Hematopoietic multipotent progenitor cell treated with erythropoietin and hydrocortisone succinate and interleukin-3 and kit ligand, for 8 days (in vitro differentiated cells): ENCODE measurements at places on chromosomes 6 and 20.

DNA sequence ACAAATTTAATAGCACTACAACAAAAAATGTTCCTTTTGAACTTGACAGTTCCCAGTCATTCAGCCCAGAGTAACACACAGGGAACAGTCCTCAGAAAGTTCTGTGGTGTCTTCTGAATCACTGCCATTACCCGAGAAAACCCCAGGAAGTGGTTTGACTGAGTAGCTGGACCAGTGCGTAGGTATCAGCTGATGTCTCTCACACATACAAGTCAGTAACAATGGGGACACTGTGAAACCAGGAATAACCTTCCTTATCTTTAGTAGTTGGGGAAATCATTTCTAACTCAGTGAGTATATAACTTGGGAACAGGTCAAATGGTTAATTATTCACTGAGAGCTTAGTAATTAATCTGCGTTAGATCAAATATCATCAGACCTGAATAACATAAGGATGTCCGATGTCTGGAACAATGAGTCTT lies 73.1 kb downstream of the HIVEP2 start:
- no peak for DNase-seq

DNA sequence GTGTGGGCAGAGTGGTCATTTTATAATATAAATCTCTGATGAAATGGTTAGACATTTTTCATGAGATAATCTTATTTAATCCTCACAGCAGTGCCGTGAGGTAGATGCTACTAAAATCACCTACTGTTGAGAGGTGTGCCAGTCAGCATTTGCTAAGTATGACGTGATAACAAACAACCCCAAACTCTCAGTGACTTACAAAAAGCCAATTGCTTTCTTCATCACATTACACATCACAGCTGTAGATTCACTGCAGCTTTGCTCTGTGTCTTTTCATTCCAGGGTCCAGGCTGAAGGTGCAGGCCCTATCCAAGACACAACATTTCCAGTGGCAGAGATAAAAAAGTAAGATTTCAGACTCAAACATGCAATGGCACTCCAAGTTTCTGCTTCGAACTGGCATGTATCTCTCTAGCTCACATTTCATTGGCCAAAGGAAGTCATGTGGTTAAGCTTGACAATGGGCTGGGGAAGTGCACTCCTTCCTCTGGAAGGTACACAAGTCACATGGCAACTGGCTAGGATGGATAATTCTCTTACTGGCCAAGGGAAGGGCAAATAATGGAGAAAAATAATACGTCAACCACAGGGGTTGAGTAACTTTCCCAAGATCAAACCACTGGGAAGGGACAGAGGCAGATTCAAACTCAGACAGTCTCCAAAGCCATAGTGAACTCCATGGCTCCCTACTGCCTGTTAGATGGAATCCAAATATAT lies 69.5 kb upstream of the EPB41L1 start:
- no peak for DNase-seq

DNA sequence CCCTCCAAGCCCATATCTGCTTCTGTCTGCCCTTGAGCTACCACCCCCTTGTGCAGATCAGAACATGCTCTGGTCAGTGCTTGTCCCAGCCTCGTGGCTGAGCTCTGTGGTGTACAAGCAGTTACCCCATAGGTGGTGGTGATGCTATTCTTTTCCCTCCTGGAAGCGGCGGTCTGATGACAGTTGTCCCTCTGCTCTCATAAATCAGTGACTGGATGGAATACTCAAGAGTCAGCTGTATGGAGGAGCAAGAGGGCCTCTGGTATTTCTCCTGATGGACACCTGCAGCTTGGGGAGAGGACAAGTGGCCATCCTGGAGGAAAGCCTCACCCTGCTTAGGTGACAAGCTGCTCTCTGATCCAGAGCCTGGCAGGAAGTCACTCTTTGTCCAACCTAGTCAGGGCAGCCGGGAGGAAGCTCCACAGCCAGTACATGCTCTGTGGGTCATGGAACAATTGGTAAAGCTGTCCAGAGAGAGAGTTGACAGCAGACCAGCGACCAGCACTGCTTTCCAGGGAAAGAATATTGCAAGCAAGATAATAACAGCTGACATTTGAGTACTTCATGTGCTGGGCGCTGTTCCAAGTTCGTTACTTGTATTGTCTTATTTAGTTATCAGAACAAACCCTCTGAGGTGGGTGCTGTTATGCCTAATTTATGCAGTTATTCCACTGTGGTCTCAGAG lies 47.1 kb downstream of the SCAND1 start:
- peak; percentile 97 for DNase-seq

- no peak for DNase-seq
Observed at GRCh38 chr6:5471637-5472398, 210.5 kb downstream of the FARS2 start.

- DNase-seq, result no peak
Observed at GRCh38 chr6:38033442-38033982, 214.0 kb downstream of the ZFAND3 start.

GRCh38 chr6:112254921-112255320 lies 554 bp upstream of the LAMA4 start:
- no peak for DNase-seq

GRCh38 chr20:52405417-52405816 lies 213.8 kb upstream of the ZFP64 start:
- DNase-seq, result no peak

DNA sequence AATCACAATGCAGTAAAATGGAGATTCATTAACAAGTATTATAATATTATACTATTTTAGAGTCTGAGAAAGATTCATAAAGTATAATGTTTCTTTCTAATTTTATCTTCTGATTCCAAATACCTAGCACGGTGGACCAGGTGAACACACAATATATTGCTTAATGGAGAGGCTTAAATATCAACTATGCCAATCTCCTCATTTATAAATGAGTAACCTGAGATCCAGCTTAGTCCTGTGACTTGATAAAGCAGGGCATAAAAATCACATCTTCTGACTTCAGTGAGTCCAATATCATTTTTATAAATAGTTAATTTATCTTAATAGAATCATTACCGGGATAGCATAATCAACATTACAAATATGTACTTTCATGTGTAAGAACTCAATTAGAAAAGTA lies 144.4 kb upstream of the GJE1 start:
- no peak for DNase-seq

- peak; percentile 23 for DNase-seq
Observed at GRCh38 chr6:52352239-52353018, 9.5 kb upstream of the PAQR8 start.

DNA sequence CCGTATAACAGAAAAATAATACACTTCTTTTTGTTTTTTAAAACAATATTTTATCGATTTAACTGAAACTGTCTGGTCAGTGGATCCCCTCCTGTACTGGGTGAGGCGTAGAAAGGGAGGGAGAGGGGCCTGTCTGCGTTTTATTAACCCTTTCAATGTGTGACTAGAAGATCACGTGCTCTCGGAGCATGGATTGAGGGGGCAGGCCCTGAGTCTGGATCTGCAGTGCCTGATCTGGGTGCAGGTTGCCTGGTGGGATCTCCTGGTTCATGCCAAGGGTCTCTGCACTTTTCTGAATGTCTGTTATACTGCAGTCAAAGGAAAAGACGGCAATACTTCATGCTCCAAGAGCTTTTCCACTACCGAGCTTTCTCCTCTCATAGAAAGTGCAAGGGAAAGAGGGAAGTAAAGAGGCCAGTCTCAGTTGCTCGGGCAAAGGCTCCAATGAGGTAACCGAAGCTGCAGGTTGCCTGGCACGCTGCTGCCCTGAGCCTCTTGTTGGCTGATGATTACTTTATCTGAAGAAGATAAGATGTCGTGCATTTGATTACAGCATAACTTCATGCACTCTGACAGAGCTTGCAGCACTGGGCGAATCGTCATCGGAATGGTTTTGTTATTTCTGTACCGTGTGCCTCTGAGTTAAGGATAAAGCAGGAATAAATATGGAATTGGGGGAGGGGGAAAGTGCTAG lies 167.5 kb upstream of the PMEPA1 start:
- DNase-seq, result no peak

- no peak for DNase-seq
Observed at GRCh38 chr6:65199121-65199520, 507.9 kb downstream of the EYS start.

GRCh38 chr20:58593880-58594638 lies 57.0 kb upstream of the STX16 start:
- DNase-seq, result no peak

DNA sequence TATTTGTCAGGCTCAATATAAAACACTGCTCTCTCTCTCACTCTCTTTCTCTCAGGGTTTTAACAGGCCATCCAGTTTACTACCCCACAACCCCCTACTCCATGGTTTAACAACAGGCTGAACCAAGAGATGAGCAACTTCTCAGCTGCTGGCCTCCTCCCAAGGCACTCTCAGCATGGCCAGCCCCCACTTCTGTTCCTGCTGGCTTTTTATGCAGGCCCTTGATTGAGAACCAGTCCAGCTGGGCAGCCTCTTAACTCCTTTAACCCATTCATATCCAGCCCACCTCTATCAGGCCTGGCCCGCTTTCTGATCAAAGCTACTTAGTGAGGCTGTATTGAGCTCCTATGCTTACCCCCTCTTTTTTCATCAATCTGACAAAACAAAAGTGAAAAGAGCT lies 346.8 kb upstream of the POU3F2 start:
- no peak for DNase-seq

- DNase-seq, result peak; percentile 71
Observed at GRCh38 chr6:30152016-30152673, 8.9 kb downstream of the TRIM10 start.

GRCh38 chr6:53301801-53302537 lies 46.8 kb downstream of the ELOVL5 start:
- no peak for DNase-seq

DNA sequence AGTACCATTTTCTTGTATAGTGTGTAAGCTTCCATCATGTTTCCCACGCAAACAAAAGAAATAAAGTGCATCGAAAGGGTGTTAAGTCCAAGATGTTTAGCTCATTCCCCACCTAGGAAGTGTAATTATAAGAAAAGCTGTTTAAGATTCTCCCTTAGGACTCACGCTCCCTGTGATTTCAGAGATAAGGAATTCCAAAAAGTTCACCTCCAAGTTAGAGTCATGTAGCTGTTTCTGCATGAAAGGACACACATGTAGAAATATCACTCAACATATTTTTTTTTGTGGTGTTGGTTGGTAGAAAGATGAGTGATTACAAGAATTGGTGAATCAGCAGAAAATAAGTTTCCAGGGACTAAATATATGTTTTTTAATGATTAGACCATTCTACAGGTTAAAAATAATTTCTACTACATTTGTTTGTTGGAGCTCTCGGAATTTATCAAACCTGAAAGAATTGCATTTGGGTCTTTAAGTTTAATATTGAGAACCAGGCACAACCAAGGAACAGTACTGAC lies 10.4 kb downstream of the OPN5 start:
- DNase-seq, result no peak

DNA sequence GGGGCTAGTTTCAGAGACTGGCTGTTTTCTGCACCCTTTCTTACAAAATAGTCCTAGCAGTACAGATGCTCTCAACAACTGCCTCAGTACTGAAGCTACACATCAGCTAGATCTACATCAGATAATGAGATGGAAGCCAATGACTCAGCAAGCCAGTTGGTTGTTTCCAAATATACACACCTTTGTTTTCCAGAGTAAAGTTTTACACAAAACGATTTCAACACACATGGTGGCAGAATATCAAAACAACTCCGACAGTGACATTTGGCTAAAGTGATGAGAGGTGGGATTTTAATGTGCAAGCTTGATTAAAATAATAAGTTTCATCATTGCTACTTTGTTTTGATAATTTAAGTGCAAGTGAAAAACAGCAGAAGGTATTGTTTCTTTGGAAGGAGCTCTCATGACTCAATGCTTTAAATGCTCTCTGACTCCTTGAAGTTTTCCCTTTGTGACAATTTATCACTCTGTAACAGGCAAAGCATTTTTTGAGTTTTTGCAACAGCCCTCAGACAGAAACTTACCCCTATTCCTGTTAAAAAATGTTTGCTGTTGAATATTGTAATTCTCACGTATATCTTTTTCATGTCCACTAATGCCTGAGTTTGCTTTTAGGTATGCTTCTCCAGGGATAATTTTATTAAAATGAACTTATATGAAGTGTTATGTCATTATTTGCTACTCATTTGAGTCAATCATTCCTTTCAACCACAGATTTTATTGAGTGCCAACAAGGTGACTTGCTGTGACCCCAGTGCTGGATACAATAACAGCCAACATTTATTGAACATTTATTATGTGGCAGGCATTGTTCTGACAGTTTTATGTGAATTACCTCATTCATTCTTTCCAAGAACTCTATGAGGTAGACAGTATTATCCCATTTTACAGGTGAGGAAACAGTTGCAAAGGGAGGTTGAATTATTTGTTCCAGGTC lies 882.0 kb downstream of the TFAP2A start:
- no peak for DNase-seq

- DNase-seq, result no peak
Observed at GRCh38 chr6:161085246-161085645, 93.7 kb downstream of the MAP3K4 start.

GRCh38 chr6:152298848-152299735 lies 338.1 kb downstream of the SYNE1 start:
- DNase-seq, result no peak

DNA sequence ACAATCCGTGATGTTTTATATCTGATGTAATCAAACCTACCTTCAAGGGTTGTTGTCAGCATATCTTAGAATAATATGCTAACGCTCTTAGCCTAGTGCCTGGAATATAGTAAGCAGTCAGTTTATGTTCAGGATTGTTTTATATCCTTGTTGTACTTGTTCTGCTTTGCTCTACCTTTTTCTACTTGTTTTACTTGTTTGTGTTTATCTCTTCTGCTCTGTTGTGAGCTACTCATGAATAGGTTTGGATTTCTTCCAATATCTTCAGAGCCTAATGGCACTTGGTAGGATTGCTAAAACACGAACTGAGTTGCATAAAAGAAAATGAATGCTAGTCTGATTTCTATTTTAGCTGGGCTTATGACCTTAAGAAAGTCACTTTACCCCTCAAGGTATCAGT lies 40.1 kb downstream of the DNAH8 start:
- DNase-seq, result no peak

GRCh38 chr6:33040157-33040556 lies 30.8 kb upstream of the HLA-DOA start:
- no peak for DNase-seq

DNA sequence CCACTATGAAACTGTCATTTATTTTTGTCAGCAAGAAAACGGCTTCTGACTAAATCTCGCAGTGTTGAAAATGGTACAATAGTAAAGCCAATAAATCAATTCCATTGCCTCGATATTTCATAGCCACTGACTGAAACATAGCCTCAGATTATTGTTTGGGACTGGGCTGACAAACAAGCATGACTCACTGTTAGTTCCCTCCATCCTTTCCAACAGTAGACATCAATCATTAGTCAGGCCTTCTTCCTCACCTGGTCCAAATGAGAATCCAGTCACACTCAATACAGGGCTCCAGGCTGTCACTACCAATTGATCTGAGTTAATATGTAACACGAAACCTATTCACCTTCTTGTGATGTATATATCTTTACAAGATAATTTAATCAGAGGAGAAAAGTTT lies 66.1 kb downstream of the ADGRB3 start:
- DNase-seq, result no peak

DNA sequence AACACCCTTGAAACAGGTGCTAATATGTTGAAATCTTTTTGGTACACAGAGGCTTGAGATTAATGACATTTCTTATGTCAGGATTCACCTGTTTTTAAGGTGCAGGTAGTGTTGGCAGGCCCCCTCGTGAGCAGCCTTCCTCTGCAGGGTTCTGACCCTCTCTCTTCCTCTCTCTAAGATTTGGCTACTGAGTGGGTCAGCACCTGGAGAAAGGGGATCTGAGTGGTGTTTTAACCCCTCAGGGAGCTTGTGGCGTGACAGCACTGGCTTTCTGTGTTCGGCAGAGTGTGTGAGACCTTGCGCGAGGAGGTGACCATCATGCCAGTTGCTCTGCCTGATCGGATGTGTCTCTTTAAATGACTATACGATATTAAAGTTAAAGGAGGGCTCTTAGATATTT lies 37.1 kb downstream of the HIVEP1 start:
- DNase-seq, result no peak

- peak; percentile 75 for DNase-seq
Observed at GRCh38 chr6:126056355-126057004, 70.1 kb downstream of the TRMT11 start.
